ENCODE measurements at places on chromosomes 11 and 22. TPM values are rescaled to one million over a fixed set of nuclear protein-coding genes. Genes with fewer than 3 reads are reported as not detected.

Gene PRAME
- total RNA-seq, result 1.1 TPM

Gene FGF3
- not detected for total RNA-seq

Gene IL17RA
- total RNA-seq, result 9.9 TPM

Gene HEPACAM
- total RNA-seq, result not detected

Gene RAPSN
- total RNA-seq, result 0.34 TPM

Gene GSTT2B
- total RNA-seq, result 6.3 TPM

Gene PATE2
- total RNA-seq, result not detected

Gene SYCE3
- total RNA-seq, result not detected

- DNase-seq, result no peak
Observed at GRCh38 chr22:37115032-37115431, 5.5 kb upstream of the TMPRSS6 start.

DNA sequence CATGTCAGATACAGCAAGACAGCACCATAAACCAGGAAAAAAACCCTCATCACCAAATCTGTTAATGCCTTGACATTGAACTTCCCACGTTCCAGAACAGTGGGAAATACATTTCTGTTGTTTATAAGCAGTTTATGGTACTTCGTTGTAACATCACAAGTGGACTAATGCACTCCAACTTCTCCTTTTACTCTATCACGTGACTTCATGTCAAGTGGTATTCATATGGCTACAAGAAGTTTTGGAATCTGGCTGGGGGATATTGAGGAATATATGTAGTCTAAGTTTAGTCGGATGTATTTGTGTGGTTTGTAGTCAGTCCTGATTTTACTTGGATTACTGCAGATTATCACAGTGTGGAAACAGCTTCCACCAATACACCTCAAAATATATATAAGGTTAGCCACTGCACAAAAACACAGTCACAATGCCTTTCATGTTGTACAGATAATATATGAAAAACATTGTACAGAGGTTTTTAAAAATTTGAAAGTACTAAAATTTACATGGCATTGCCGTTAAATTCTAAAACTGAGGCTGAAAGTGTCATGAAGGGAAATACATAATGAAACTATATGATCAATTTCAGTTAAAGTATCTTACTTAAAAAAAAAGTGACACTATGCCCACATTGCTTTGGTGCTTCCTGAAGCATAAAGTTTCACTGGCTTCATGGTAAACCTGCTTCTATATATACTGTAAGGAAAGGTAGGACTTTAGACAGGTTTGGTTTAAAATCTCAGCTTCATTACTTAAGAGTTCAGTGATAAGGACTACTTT lies 134.1 kb downstream of the CASP12 start:
- DNase-seq, result no peak

DNA sequence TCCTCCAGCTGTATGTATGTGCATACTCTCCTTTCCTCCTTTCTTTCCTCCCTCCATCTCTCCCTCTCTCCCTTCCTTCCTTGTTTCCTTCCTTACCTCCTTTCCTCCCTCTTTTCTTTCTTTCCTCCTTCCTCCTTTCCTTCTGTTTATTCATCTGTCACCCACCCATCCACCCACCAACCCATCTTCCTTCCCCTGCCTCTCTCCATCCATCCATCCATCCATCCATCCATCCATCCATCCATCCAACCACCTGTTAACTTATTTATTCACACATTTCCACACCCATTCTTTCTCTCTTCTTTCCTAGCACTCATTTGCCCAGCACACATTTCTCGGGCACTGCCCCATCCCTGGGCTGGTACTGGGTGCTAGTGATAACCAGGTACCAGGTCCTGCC lies 443.9 kb downstream of the MIAT start:
- DNase-seq, result no peak

- DNase-seq, result no peak
Observed at GRCh38 chr22:29873943-29874342, 9.0 kb upstream of the MTMR3 start.

- no peak for DNase-seq
Observed at GRCh38 chr11:124761301-124762104, 587 bp downstream of the ESAM start.

- DNase-seq, result no peak
Observed at GRCh38 chr11:43942662-43943371, 380 bp downstream of the C11orf96 start.

DNA sequence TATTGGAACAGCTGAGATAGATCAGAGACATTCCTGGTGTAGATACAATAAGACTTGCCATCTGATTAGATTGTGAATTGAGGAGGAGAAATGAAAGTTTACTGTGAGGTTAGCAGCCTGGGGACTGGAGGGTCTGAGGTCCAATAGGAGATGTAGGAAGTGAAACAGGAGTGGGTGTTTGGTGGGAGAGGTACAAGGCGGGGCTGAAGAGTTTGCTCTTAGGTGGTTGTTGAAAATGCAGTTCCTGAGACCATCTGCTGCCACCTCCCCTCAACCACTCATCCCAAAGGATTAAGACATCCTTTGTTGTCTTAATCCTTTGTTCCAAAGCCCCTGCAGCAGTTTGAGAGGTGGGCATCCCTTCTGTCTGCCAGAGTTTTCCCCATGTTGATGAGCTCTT lies 14.8 kb downstream of the PIWIL4 start:
- no peak for DNase-seq

DNA sequence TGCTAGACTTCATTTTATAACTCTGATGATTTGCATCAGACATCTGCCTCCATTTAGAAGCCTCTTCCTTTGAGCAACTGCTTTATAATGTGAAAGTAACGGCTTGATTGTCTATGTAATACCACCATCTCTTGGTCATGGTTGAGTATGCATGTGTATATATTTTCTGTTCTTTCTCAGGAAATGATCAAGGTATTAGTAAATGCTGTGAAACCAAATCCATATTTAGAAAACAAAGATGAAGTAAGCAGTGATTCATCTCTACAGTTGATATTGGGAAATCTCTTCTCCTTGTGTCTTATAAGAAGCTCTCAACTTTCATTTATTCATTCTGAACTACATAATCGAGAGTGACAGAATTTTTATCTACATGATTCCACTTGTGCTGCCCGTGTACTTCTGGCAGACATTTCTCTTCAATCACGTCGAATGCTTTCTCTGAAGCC lies 104.6 kb upstream of the ANO3 start:
- no peak for DNase-seq

DNA sequence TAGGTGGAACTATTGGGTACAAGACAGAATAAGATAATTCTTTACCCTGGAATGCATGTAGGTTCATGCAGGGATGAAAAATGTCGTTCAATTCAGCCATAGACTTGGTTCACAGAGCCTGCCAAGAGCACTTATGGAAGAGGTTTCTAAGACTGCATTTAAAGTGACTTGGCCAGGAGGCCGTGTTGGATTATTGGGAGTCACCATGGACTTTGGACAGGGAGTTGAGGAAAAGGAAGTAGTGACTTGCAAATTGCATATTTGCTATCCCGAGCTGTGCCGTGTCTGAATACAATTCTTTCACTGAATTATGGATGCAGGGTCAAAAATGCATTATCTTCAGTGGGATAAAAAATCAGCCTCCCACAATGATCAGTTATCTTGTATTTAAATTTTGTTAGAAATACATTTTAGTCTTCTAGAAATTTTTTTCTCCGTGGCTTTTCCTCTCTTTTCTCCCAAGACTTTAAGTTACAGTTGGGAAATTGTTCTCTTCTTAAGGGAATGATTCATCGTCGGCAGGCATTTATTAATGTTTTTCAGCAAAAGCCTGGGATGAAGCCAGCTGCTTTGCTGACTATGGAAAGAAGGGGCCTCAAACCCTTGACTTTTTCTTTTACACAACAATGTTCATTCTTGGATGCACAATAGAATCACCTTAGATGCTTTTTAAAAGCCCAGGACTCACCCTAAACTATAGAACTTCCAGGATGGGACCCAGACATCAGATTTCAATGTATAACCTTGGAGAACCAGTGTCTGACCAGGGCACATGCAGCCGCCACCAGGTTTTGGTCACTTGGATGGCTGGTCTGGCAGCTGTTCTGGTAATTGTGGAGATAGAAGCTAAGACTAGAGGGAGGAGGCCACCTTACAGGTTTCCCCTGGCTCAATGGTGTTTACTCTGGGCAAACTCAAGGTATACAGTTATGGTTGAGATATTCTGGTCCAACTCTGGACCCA lies 70.8 kb downstream of the FAT3 start:
- no peak for DNase-seq

DNA sequence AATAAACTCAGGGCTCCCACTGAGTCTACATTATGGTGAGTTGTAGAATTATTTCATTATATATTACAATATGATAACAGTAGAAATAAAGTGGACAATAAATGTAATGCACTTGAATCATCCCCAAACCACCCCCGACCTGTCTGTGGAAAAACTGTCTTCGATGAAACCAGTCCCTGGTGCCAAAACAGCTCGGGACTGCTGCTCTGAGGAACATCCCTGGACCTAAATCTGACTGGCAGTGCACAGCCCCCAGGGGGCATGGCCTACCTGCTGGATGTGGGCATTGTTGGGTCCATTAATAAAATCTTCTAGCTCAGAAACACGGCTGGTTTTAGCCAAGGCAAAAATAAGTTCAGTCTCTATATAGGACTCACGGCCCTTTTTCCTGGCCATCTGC lies 29.3 kb upstream of the SLC25A1 start:
- DNase-seq, result no peak

GRCh38 chr22:42086051-42086450 lies 4.5 kb downstream of the NDUFA6 start:
- DNase-seq, result no peak

DNA sequence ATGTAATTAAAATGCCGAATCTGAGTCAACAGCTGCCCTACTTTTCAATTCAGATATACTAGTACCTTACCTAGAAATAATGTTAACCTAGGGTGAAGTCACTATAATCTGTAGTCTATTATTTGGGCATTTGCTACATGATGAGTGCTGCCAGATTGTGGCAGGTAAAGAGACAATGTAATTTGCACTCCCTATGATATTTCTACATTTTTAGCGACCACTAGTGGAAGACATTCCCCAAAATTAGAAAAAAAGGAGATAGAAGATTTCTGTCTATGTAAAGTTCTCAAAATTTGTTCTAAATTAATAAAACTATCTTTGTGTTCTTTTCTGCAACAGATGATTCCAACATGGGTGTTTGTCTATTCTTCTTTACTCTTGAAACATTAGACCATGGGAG lies 14.1 kb downstream of the MS4A1 start:
- no peak for DNase-seq

GRCh38 chr11:7890417-7891172 lies 40.5 kb downstream of the OR10A6 start:
- no peak for DNase-seq

Measured in H1 (cell line).